M059J (cell line): ENCODE measurements at places on chromosomes 12 and 14. TPM values are rescaled to one million over a fixed set of nuclear protein-coding genes. Genes with fewer than 3 reads are reported as not detected.
A peak's percentile ranks its signal among the peaks of the same experiment; 100 is the strongest.

GRCh38 chr12:53568809-53569557 is 57.2 kb downstream of the ATF7 start:
- DNase-seq = no peak

The ZC3H14 gene
- total RNA-seq = 46.8 and 58.7 TPM in 2 replicates

DNA sequence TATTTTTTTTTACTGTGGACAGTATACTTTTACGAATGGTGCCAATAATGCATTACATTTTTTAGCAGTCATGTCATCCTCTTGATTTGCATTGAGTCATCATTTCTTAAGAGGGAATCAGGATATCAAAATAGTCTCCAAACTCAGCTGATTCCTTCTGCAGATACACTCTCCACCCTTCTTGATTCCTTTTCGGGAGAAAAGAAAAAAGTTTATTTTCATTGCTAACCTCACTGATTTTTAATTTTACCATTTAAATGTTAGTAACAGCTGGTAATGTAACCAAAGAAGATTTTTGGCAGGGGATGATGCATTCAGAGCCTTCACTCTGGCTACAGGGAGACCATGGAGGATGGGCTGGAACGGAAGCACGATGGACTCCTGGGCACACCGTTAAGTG is 47.5 kb downstream of the MRPL42 start:
- DNase-seq = peak; percentile 68

- DNase-seq = peak; percentile 44
Measured at GRCh38 chr14:66746316-66747006, 238.5 kb downstream of the GPHN start.

DNA sequence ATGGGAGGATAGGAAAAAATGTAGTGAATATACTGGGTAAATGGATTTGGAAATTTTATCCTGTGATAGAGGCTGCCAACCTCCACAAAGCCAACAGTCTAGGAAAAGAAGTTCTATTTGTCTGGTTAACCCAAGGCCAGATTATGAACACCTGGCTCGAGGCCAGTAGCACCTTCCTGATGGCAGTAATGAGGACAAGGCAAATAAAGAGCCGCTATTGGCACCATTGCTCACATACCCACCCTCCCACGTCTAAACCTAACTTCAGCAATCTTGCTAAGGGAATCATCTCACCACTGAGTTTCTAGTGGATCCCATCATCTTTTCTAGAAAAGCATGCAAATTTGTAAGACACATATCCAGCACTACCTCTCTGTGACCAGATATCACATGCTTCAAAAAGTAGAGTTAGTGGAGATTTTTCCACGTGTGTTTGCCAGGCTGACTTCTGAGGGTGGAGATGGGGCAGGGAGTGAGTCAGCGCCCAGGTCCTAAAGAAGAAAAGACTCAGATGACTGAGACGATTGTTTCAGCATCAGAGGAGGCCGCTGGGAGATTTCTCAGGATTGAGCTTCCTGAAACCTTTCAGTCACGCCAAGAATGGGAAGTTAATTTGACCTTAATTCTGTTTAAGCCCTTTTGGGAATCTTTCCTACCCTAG is 362.9 kb downstream of the EMP1 start:
- DNase-seq = no peak

DNA sequence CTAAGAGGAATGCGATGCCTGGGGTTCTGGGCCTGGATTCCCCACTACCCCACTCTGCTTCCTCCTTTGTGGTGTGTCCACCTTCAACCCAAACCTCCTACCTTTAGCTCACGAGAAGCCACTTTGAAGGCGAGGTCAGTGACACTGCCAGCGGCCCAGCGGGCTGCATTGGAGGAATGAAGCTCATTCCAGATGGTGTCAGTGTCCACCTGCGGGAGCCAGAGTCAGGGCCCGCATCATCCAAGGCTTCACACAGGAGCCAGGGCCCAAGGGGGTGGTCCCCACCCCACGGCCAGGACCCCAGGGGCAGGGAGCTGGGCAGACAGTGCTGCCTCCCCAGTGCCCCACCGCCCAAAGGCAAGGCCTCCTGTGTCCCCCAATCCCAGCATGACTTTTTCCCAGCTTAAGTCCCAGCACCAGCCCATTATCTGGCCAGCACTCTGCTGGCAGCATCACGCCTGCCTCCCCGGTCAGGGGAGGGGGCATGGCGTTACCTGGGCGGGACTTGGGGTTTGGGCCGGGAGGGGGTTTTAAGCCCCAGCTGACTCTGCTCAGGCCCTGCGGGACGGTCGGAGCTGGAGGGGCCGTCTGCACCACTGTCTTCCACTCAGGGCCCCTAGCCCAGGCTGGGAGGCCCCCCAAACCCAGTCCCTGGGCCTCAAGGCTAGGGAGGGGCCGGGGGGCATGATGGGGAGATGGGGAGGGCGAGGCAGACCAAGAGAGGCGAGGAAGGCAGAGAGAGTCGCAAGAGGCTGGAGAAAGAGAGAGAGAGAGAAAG is 16.9 kb downstream of the SLC48A1 start:
- DNase-seq = no peak

DNA sequence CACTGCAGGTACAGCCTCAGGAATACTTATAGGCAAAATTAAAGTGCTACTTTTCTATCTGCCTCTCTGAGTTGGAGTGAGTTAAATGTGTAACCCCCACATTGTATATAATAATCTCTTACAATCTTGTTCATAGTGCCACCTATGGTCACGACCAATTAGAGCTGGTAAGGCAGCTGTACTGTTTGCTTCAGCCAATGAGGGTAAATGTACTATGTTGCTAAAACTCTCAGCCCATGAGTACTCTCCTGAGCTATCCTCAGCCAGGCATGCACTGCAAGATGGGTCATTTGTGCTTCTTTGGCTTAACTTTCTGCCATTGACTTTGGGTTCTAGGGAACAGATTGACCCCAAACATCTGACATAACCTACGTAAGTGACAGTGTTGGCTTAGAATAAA is 15.0 kb upstream of the MDM2 start:
- DNase-seq = peak; percentile 25

DNA sequence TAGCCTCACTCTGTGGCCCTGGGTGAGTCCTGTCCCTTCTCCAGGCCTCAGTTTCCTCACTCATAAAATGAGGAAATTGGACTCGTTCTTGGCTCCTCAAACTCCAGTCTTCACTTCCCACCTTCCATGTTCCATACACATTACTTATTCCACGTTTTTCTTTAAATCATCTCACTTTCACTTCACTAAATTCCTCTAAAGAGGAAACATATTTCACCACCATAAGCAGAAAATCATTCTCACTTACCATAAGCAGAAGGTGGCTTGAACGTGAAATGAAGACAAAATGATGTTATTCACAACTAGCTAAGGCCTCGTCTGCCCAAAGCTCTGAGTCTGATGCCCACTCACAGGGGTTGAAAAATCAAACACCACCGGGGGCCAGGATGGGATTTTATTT is 278.3 kb downstream of the ADGRD1 start:
- no peak for DNase-seq

DNA sequence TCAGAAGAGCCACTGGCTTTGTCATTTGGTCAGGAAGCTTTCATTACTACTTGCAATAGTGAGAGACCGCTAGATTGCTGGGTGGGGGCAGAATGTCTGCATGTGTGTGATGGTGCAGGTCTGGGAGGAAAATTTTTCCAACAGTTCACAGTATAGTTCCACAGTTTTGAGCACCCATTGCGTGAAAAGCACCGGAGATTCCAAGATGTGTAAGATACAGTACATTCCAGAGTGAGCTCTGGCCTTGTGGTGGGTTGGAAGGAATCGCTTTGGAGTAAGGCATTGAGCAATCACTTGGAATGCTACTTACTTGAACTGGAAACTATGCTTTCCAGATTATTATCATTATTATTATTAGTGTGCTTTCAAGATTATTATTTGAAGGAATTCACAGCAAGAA is 47.6 kb upstream of the FRMD6 start:
- DNase-seq = peak; percentile 46

The ANKRD33 gene
- total RNA-seq = not detected in 2 replicates

The KLHL33 gene
- total RNA-seq = not detected in 2 replicates

DNA sequence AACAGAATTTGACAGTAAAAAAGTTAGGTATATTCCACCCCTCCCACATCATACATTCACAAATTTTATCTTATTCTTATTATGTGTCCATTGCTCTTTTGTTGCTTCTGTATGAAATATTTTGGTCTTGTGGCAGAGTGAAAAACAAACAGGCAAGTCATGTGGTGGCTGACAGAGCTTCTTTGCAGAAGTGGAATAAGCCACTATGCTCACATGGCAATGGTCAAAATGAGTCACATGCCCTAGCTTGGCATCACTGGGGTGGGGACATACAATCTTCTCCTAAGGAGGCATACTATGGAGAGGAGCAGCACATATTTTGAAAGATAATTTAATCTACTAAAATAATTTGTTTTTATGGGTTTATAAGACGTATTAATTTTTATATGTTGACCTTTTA is 27.7 kb upstream of the CMA1 start:
- DNase-seq = no peak

The WIF1 gene
- 0.07 TPM in 1 of 2 replicates, not detected in the other for total RNA-seq

DNA sequence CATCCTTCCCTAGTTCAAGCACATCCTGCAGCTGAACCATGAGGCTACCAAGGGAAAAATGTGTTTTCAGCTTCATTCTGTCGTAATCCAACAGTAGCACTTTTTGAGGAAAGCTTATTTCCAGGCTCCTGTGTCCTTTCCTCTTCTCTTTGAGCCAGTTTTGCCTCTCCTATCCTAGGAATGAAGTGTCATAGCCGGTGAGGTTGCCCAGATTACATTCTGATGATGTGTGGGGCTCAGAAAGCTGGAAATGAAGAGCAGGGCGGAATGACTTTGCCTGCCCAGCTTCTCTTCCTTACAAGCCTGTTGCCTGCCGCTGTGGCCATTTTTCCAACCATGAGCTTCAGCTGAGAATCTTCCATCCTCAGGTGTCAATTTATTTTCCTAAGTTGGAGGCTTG is 381.8 kb downstream of the NUAK1 start:
- DNase-seq = no peak

The RPS6KL1 gene
- not detected in 2 replicates for total RNA-seq

The PTGER2 gene
- total RNA-seq = 0.54 and 0.71 TPM in 2 replicates

GRCh38 chr14:81172881-81173280 is 47.9 kb downstream of the GTF2A1 start:
- no peak for DNase-seq

- DNase-seq = no peak
Measured at GRCh38 chr12:88733008-88733407, 152.7 kb upstream of the KITLG start.

The GPR132 gene
- 0.44 TPM in 1 of 2 replicates, not detected in the other for total RNA-seq

GRCh38 chr14:68633131-68633991 is 159.5 kb downstream of the ZFP36L1 start:
- DNase-seq = no peak
